ENCODE measurements at places on chromosomes 3 and 15.

- DNase-seq: no peak
Observed at GRCh38 chr3:122681974-122682409, 1.4 kb downstream of the PARP14 start.

DNA sequence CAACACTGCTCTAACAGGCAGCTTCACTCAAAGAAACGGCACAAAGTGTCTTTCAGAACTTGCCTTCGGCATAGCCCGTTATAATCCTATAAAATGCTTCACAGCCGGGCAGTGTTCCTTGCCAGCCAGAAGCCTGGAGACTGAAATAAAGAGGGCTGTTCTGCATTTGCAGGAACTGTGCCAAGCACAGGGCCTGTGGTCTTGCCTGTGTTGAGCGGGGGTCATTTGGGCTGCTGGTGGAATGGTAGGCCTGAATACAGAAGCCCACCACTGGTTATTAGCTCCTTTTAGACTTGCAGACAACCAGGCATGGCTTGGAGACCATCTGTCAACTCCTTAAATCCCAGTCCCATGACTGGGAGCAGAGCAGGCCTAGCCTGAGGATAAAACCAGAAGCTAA is 4.7 kb upstream of the ARHGEF3 start:
- DNase-seq: no peak

DNA sequence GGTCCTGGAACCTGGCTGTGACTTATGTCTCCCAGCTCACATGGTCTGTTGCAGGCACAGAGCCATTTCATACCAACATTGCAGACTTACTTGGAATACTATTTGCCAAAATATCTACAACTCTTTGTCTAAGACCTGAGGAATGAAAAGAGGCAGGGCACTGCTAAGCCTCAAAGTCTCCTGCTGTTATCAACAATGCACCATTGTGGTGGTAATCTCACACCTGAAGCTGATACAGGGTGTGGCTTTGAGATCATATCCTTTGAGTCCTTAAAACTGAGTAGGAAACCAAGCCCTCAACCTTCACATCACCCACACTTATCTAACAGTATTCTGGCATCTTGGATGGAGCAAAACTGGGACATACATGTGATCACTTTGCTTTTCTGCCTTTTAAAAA is 782.0 kb downstream of the EPHA3 start:
- DNase-seq: no peak

- no peak for DNase-seq
Observed at GRCh38 chr3:64616953-64617352, 70.8 kb downstream of the ADAMTS9 start.

GRCh38 chr3:39052583-39052982 is 767 bp downstream of the WDR48 start:
- no peak for DNase-seq

All from GM12878 (cell line).